ENCODE measurements at places on chromosomes 1 and 21. TPM values are rescaled to one million over a fixed set of nuclear protein-coding genes. Genes with fewer than 3 reads are reported as not detected.

GRCh38 chr1:2279210-2279639 lies 51.1 kb downstream of the SKI start:
- no peaks in the 10 kb centered on the region for H3K27me3 ChIP-seq
- H3K4me3 ChIP-seq: no peak overlapping the region

DNA sequence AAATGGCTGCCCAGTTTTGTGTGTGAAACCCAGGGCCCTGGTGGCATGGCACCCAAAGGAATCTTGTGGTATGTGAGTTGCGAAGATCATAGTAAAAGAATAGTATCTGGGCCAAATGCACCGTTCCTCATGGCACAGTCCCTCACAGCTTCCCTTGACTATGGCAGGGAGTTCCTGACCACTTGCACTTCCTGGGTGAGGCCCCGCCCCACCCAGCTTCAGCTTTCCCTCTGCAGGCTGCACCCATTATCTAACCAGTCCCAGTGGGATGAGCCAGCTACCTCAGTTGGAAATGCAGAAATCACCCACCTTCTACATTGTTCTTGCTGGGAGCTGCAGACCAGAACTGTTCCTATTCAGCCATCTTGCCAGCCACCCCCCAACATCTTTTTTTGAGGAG lies 63.0 kb downstream of the SLC5A9 start:
- H3K27ac ChIP-seq: no peak overlapping the region
- H3K4me1 ChIP-seq: no peaks in the 10 kb centered on the region
- H3K27me3 ChIP-seq: no peaks in the 10 kb centered on the region
- H3K4me3 ChIP-seq: no peak overlapping the region

GRCh38 chr1:157137046-157137407 lies 1.2 kb downstream of the ETV3 start:
- peaks cover 34% of the 10 kb centered on the region for H3K36me3 ChIP-seq
- H3K4me1 ChIP-seq: peaks cover 72% of the 10 kb centered on the region

- no peaks in the 10 kb centered on the region for H3K4me1 ChIP-seq
- H3K27me3 ChIP-seq: no peaks in the 10 kb centered on the region
- DNase-seq: no peak
Measured at GRCh38 chr1:207202480-207202879, 98.4 kb downstream of the C4BPA start.

- H3K4me1 ChIP-seq: no peaks in the 10 kb centered on the region
- peaks cover 18% of the 10 kb centered on the region for H3K27me3 ChIP-seq
- no peak for DNase-seq
- no peaks in the 10 kb centered on the region for H3K36me3 ChIP-seq
Measured at GRCh38 chr1:119893827-119894700, 2.3 kb downstream of the ADAM30 start.

- H3K27ac ChIP-seq: no peak overlapping the region
- H3K27me3 ChIP-seq: no peaks in the 10 kb centered on the region
- no peak overlapping the region for H3K4me3 ChIP-seq
- DNase-seq: no peak
Measured at GRCh38 chr1:201790261-201790660, 38.7 kb upstream of the IPO9 start.

TEDDM1 gene
- total RNA-seq: not detected

SLC39A1 gene
- total RNA-seq: 60.0 TPM

IL24 gene
- total RNA-seq: not detected

GSTM1 gene
- not detected for total RNA-seq

Data from suprapubic skin (tissue), 4 donors.